ENCODE measurements at places on chromosomes 11 and 22.

DNA sequence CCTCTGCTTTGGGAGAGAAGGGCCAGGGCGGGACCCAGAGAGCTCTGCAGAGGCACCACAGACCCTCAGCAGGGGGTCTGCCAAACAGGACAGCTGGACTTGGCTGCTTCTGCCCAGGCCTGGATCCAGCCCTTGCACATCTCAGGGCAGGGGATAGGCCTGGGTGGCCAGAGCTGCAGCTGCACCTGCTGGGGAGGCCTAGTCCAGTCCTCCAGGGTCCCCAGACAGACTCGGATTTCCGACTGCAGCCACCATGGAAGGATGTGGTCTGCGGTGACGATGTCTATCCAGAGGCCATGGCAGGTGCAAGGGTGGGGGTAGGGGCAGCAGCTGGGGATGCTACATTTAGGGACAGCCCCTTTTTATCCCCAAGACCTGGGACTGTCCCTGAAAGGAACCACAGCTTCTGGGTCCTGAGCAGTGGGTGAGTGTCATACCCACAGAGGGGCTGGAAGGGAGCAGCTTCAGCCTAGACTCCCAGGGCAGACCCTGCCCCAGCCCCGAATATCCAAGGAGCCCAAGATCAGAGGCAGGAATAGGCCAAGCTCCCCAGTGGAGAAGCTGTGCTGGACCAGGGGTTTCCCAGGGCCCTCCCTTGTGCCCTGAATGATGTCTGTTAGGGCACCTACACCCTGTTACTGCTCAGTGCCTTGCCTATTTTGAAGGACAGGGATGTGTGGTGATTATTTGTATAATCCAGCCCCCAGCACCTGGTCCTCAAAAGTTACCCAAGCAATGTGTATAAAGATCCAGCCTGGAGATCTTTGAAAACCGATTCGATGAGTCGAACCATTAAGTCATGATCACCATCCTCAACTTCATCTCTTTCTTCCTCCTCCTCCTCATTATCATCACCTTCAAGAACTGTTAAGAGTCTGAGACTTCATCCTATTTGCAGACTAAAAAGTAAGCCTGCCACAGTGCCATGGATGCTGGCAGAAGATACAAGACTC, 2.5 kb upstream of the IGLL5 start:
- DNase-seq: no peak

GRCh38 chr11:118252688-118253087, 523 bp upstream of the MPZL3 start:
- DNase-seq: no peak

- DNase-seq: no peak
Observed at GRCh38 chr22:46668116-46668515, 47.9 kb downstream of the GRAMD4 start.

DNA sequence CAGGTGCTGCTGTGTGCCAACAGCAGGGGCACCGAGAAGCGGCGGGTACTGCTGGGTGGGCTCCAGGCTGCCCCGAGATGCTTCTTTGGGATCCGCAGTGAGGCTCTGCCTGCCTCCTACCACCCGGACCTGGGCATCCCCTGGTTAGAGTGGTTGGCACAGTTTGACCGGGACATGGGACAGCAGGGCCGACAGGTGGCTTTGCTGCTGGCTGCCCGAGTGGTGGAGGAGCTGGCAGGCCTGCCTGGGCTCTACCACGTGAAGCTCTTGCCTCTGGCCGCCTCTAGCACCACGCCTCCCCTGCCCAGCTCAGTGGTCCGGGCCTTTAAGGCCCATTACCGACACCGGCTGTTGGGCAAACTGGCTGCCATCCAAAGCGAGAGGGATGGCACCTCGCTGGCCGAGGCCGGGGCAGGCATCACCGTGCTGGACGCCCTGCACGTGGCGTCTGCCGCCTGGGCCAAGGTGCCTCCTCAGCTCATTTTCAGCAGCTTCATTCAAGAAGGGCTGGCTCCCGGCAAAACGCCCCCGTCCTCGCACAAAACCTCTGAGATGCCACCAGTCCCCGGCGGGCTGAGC, 1.9 kb downstream of the TIGD3 start:
- no peak for DNase-seq

GRCh38 chr22:41256254-41257253, 15.8 kb upstream of the CHADL start:
- DNase-seq: no peak

DNA sequence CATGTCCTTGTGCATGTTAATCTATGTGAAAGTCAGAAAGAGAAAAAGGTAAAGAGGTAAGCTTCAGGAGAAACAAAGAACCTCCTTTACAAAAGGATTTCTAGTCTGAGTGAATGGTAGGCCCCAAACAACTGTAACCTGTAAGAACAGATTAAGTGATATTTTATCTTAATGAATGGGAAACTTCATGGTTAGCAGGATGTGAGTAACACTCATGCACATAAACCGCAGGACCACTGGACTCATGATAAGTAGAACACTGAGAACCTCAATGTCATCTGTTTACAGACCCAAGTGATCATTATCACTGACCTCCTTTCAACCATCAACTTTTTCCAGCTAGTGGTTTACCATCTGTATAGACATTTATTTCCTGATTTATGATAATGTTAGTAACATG, 19.9 kb downstream of the OR8G5 start:
- DNase-seq: no peak

DNA sequence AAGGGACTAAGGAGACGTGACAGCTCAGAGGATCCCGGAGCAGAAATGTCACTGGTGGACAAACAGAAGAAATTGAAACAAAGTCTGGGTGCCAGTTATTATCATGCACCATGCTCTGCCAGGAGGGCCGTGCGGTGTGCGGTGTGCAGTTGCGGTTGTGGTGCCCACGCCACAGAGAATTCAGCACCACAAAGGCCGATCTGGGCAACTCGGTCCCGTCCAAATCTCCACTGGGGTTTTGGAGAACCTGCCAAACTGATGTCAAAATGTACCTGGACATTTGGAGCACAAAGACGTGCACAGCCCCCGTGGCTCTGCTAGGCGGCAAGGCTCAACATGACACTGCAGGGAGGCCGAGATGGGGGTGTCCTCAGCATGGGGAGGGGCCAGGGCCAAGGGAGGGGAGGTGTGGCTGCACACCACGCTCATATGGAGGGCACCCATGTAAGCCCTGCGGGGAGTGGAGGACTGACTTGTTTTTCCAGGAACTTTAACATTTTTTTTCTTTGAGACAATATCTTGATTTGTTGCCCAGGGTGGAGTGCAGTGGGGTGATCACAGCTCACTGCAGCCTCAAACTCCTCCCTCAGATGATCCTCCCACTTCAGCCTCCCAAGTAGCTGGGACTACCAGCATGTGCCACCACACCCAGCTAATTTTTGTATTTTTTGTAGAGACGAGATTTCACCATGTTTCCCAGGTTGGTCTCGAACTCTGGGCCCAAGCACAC, 39.4 kb downstream of the GNB1L start:
- no peak for DNase-seq

- no peak for DNase-seq
Observed at GRCh38 chr22:30400159-30400558, 3.3 kb downstream of the SEC14L2 start.

GRCh38 chr22:46105494-46106278, 44.6 kb upstream of the PPARA start:
- no peak for DNase-seq

GRCh38 chr11:68011051-68011943, 1.2 kb downstream of the ALDH3B1 start:
- no peak for DNase-seq
